Midbrain (tissue), 1 donor: ENCODE measurements at places on chromosomes 5 and 9.
A peak's percentile ranks its signal among the peaks of the same experiment; 100 is the strongest.

GRCh38 chr9:88645879-88646199, 110.9 kb downstream of the NXNL2 start:
- DNase-seq: no peak

DNA sequence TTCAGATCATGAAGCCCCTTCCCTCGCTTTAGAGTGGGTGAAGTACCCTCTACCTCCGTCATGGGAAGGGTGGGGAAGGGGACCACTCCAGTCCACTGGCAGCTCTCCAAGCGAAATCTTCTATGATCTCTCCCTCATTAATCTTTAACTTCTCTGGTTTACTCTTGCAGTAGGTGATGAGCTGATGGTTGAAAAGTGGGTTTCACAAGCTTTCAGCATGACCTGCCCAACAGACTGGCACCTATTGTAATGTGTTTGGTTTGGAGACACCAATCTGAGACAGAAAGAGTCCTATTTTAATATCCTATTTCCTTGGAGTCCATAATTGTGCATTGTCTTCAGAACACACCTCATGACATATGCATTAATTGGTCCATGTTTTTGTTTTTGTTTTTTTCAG, 70.8 kb upstream of the TGFBR1 start:
- DNase-seq: no peak

- DNase-seq: no peak
Observed at GRCh38 chr5:175223291-175223690, 220.7 kb downstream of the DRD1 start.

GRCh38 chr5:11903614-11904264, 507 bp downstream of the CTNND2 start:
- peak; percentile 64 for DNase-seq

GRCh38 chr5:149093625-149094024, 30.8 kb upstream of the SH3TC2 start:
- no peak for DNase-seq

GRCh38 chr9:135039916-135040645, 47.4 kb upstream of the OLFM1 start:
- DNase-seq: no peak

- no peak for DNase-seq
Observed at GRCh38 chr9:88013607-88014006, 39.3 kb upstream of the CDK20 start.

GRCh38 chr9:2616692-2617377, 4.8 kb upstream of the VLDLR start:
- DNase-seq: no peak

GRCh38 chr9:136233868-136234267, 11.7 kb downstream of the QSOX2 start:
- DNase-seq: no peak

DNA sequence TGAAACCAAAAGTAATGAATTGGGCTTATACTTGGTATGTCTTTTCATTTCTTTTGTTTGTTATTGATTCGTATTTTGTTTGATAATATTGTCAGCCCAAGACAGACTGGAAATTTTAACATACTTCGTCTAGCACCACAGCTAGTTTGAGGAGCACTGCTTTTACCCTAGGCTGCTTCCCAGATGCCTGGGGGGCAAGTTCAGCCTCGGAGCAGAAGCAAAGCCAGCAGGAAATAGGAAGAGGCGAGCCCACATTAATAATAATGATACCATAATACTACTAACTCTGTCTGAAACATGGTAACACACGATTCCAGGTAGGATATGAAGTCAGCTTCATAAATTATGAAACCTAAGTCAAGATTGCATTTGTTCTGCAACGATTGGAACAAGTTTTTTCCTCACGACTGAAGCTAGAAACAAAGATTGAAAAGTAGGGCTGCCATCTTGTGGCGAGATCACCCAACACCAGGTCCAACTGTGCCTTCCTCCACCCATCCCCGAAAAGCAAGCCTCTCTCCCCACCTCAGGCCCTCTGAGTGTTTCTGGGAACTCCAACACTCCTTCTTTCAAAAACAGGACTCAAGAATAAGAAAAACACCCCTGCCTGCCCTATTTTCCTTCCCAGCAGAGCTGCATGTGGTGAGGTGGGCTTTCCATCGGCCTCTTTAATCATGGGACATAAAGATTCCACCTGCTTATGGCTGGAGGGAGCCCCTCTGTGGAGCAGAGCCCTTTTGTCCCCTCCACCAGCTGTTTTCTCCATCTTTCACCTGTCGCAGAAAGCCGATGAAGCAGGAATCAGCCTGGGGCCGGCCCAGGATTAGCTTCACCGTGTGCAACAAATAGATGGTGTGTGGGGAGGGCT, 236.4 kb downstream of the CAAP1 start:
- peak; percentile 53 for DNase-seq

DNA sequence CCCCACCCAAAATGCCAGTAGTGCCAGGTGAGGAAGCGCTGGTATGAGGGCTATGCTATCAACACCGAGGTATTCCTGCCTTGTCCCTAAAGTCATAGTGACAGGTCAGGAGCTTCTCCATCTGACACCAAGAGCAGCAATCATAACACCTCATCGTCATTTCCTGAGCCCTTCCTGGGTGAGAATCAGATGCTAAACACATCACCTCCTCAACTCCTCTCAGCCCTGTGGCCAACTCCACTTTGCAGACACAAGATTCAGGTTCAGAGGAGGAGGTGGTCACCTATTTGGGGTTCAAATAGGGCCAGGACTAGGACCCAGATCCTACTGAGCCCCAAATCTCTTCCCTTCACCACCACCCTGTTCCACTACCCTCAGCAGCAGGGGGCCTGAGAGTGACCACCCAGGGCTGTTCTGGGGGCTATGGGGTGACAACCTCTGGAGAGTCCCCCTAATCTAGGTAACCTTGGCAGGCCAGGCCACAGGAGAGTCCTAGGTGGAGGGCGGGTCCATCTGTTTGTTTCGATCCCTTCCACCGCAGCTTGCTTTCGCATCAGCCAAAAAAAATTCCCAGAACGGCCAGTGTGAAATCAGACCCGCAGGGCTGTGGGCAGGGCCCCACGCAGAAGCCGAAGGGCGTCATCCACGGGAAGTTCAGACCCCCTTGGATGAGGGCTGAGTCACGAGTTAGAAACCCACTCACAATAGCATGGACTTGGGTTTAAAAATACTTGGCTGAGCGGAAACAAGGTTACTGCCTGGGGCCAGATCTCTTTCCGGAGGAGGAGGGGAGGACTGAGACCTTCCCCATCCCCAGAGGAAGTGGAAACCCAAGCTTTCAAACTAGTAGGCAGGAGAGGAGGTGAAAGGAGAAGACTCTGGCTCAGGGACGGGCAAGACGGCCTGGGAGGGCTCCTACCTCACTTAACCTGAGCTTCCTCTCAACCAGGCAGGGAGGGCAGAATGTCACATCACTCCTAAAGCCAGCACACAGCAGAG, 8.7 kb downstream of the STK10 start:
- no peak for DNase-seq

DNA sequence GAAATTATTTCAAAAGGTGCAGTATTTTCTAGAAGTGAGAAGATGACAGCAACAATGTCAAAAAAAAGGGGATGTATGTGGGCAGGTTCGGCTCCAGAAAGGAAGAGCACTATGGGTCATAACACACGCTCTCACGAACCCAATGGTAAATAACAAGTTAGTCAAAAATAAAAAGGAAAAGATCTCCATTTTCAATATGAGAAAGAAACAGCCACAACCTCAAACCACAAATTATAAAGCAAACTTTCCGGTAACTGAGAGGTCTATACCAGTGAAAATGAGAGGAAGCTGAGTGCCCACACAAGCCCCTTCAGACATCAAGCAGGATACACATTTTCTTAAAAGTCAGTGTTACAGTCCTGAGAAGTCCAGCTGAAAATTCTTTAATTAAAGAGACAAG, 398.5 kb upstream of the RPS23 start:
- DNase-seq: no peak

- DNase-seq: no peak
Observed at GRCh38 chr5:135395451-135395850, 3.6 kb downstream of the MACROH2A1 start.

DNA sequence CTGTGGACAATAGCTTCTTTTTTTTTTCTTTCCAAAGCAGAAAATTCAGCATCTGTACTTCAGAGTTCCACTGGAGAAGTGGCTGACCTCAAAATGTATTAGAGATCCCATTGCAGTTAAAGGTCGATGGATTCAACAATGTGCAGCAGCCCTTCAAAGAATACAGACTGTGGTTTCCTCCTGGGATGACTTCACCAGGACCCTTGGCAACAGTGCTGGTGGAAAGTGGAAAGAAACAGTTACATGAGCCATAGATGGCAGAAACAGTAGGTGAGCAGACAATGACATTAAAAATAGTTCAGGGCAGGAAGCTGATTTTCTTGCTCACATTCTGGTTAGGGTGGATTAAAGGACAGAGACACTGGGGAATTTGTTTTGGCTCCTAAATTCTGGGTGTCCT, 62.4 kb downstream of the SLC28A3 start:
- no peak for DNase-seq

DNA sequence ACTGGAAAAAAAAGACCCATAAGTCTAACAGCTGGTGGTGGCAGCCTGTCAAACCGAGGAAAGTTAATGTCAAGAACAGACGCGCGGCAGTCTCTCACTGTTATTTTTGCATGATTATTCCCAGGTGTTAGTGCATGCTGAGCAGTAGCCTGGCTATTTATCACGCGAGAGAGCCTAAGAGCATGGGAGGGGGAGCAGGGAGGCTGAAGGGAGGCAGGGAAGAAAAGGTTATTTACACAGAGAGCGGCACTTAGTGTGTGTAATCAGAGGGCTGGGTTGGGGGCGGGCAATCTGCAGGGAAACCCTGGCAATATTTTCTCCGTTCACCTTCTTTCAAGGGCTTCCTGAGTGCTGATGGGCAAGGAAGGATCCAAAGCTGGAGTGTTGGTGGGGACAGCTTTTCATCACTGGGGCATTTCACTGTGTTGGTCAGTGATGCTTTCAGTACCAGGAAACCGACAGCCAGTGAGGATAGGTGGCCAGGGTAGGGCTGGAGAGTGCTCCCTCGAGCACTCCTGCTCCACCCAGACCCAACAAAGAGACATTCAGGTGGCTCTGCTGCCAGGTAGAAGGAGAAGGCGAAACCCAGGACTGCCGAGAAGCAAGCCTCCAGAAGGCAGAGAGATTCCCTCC, 39.6 kb downstream of the ZNF608 start:
- DNase-seq: no peak

- peak; percentile 72 for DNase-seq
Observed at GRCh38 chr9:115013998-115014397, 83.6 kb upstream of the TNFSF8 start.

DNA sequence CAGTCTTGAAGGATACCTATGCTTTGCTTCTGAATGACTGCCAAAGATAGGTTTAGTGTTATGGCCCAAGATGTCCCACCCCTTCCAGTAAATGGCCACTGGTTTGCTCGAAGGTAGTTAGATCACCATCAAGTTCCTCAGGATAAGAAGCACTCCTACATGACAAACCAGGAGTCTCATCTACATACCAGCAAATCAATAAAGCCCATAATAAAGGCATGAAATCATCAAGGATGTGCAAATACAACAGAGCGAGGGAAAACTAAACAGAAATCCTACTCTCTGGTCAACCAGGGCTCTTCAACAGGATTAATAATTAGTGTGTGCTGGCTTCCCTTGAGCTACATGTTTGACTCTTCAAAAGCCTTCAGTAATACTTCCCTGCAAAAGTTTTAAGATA, 141.0 kb downstream of the LHFPL2 start:
- DNase-seq: no peak

GRCh38 chr5:33936004-33936380, 194 bp upstream of the RXFP3 start:
- peak; percentile 53 for DNase-seq

DNA sequence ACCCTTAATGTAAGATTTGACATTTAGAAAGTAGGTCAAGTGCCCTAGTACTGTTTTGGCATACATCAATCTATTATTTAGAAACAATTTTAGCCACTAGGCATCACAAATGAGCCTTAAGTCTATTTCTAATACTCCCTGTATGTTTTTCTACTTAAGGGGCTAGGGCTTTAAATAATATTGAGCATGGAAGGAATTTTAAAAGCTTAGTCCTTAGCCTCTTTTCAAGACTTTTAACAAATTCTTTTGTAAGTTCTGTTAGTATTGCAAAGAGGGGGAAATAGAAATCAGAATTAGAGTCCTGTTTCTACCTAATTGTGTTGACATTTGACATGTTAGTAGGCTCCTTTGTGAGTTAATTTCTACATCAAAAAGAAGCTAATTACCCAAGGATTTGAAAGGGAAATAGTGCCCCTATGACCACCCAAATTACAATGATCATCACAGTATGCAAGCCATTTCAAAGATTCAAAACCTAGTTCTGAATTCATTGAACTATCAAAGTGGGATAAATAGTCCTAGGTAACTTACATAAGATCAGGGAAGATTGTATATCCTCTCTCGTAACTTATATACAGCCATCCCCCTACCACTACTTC, 647.8 kb upstream of the ACO1 start:
- no peak for DNase-seq

DNA sequence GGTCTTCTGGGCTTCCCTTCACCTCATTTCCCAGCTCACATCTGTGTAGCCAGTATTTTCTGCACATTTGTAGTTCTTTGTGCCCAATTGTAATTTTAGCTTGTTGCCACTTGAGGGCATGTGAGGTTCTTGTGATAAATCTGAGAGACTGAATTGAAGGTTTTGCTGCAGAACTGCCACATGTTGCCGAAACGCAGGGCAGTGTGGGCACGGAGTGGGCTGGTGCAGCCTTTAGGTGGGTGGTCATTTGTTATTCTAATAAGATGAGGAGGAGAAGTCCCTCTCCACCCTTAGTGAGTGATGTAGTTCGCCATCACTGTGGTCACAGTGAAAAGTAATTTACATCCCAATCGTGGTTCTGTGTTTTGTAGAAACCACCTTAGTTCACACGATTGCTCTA, 21.2 kb downstream of the OTULIN start:
- peak; percentile 78 for DNase-seq

GRCh38 chr5:149796030-149796429, 65.9 kb downstream of the PPARGC1B start:
- DNase-seq: no peak

- DNase-seq: no peak
Observed at GRCh38 chr9:8268881-8269280, 469.3 kb upstream of the DMAC1 start.

DNA sequence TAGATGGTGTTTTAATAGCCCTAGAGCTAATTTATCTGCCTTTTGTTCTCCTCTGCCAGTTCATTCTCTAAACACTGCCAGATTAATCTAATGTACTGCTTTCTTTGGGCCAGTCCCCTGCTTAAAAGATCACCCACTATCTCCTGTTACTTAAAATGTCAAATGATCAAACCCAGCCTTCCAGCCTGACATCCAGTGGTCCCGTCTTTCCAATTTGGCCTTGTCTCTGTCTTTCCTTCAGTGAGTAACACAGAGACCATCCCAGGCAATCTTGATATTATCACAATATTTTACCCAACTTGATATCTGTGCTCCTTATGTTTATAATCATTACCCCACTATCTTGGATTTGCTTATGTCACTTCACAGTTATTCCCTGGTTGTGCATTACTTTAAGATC, 12.0 kb downstream of the PRR16 start:
- no peak for DNase-seq
